ENCODE measurements at places on chromosomes 16 and 17.
A peak's percentile ranks its signal among the peaks of the same experiment; 100 is the strongest.

DNA sequence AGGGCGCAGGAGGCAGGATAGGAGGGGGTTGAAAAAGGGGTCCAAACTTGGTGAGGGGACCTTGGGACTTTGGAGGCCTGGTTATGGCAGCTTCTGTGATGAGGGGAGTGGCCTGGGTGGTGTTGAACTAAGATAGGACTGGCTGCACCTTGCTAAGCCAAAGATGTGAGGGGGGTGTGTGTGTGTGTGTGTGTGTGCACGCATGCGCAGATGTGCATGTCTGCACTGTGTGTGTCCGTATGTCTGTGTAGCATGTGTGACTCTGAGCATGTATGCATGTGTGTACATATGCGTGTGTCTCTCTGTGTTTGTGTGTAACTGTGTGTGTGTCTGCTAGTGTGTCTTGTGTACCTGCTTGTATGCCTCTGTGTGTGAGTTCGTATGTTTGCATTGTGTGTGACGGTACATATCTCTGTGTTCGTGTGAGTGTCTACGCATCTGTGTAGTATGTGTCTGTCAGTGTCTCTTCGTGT, 4.1 kb downstream of the SLC16A5 start:
- no peak for DNase-seq

- DNase-seq, result no peak
Observed at GRCh38 chr17:57724729-57725125, 20.4 kb downstream of the CCDC182 start.

DNA sequence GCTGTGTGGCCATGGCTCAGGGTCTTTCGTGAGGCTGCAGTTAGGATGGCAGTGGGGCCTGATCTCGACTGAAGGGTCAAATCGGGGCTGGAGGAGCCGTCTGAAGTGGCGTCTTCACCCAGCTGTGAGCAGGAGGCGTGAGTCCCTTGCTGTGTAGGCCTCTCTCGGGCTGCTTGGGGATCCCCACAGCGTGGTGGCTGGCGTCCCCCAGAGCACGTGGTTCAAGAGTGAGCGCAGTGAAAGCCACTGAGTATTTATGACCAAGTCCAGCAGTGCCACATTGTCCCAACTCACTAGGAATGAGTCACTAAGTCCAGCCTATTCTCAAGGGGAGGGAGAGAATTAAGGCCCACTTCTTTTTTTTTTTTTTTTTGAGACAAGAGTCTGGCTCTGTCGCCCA, 11.7 kb upstream of the TCF25 start:
- peak; percentile 51 for DNase-seq

- DNase-seq, result peak; percentile 85
Observed at GRCh38 chr17:44219108-44219615, 313 bp downstream of the UBTF start.

DNA sequence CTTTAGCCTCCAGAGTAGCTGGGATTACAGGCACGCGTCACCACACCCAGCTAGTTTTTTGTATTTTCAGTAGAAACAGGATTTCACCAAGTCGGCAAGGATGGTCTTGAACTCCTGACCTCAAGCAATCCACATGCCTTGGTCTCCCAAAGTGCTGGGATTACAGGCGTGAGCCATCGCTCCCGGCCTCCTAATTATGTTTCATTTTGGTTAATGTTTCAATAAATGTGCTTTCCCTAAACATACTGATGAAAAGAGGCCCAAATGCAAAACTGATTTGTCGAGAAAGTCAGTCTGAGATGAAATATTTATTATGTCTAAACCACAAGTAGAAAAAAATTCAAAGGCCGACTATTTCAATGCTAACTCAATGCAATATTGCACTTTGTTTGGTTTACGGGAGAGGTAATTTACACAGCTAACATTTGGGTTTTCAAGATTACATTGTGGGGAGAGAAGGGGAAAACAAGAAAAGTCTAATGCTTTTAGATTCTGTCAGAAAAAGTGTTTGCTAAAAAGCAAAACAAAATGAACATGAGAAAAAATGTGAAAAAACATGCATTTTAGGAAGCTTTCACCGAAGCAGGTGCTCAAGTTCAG, 9.8 kb downstream of the STAT3 start:
- DNase-seq, result no peak

Measured in activated CD8-positive, alpha-beta memory T cell treated with anti-CD3 and anti-CD28 coated beads, Interleukin-2, amount 50 U/mL, for 48 hours (primary cell).